ENCODE measurements at places on chromosomes 11 and 22.

DNA sequence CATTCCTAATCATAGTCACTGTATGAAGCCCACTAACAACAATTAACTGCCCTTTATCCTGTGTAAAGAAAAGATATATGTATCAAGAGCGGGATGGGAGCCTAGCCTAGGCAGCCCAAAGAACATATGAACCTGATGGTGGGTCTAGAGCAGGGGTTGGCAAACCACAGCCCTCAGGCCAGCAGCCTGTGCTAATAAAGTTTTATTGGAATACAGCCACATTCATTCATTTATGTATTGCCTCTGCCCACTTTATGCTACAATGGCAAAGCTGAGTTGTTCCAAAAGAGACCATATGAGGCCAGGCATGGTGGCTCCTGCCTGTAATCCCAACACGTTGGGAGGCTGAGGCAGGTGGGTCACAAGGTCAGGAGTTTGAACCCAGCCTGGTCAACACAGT lies 13.5 kb downstream of the PRR14L start:
- DNase-seq = no peak

GRCh38 chr11:3165152-3165705 lies at the start of gene OSBPL5:
Gene OSBPL5, minus strand, starts transcription at chr11:3165310. Its CDS starts 36,162 bp downstream, at chr11:3129148.
- no peak for DNase-seq

- no peak for DNase-seq
Measured at GRCh38 chr11:76825726-76826396, 34.9 kb upstream of the ACER3 start.

GRCh38 chr11:81920205-81920604 lies 813.5 kb downstream of the FAM181B start:
- no peak for DNase-seq

DNA sequence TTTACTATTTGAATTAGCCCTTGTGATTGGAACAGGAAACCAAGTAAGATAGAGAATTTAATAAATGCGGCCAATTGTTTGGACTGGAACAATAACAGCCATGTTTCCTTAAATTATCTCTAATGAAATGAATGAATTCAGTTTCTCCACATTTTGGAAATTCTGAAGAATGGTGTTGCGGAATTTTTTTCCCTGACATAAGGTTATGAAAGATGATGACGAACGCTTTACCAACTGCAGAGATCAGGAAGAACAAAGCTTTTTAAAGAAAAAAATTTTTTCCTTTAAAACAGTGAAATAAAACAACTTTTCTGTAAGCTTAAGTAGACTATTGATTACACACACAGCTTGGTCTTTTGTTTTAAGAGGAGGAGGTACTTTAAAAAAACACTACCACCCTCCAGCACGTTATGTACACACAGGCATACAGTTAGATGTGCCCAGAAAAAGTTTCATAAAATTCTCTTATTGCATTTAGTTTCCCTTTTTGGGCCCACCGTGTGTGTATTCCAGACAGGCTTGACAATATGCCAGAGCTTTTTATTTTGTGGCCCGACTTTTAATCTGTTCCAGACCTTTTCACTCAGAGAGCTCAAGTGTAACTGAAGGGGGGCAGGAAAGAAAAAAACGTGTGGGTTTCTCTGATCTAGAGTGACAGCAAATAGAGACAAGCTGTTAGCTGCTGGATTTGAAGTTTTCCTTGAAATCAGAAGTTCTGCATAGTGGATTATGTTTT lies 77.3 kb downstream of the YAP1 start:
- DNase-seq = no peak

GRCh38 chr11:44507896-44508445 lies 57.5 kb upstream of the CD82 start:
- DNase-seq = no peak

DNA sequence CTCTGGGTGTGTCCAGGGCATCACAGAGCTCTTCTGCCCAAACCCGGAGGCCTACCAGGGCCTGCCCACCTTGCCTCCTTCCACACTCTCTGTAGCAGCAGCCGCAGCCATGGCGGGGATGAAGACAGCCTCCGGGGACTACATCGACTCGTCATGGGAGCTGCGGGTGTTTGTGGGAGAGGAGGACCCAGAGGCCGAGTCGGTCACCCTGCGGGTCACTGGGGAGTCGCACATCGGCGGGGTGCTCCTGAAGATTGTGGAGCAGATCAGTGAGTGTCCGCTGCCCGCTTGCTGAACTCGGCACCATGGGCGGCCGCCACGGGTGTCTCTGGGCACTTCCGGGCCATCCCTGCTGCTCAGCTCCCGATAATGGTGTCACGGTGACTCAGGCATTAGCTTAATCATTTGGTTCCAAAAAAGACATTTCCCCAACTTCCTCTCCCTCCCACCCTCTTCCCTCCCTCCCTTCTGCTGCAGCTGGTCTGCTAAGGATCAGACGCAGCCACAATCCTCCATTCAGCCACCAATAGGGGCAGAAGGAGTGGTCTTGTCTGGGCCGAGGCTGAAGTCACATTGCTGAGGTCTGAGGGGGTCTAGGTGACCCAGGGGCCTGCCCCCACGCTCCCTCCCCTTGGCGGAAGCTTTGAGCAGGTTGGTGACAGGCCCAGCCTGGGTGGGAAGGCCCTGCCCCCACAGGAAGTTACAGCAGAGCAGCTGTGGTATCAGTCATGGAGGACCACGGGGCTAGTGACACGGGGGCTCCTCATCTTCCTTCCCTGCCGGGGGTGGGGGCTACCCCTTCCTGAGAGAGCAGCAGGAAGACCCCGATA lies 950 bp downstream of the FERMT3 start:
- peak; percentile 28 for DNase-seq

DNA sequence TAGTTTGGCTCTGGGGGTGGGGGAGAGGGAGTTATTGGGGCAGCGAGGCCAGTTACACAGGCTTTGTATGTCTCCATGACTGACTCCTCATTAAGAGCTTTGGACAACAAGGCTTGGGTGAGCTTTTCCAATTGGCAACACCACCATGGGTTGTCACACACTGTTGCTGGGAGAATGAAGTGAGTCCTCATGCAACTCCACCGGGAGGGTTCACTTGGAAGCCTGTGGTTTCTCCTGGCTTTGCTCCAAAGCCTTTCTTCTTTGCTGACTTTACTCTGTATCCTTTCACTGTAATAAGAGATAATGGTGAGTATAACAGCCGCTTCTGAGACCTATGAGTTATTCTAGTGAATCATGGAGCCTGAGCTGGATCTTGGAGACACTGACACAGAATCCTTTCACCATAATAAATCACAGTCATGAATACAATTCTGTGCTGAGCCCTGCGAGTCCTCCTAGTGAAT lies 24.9 kb downstream of the EIF3F start:
- DNase-seq = peak; percentile 76

- DNase-seq = no peak
Measured at GRCh38 chr11:64369440-64370421, 10.8 kb downstream of the RPS6KA4 start.

DNA sequence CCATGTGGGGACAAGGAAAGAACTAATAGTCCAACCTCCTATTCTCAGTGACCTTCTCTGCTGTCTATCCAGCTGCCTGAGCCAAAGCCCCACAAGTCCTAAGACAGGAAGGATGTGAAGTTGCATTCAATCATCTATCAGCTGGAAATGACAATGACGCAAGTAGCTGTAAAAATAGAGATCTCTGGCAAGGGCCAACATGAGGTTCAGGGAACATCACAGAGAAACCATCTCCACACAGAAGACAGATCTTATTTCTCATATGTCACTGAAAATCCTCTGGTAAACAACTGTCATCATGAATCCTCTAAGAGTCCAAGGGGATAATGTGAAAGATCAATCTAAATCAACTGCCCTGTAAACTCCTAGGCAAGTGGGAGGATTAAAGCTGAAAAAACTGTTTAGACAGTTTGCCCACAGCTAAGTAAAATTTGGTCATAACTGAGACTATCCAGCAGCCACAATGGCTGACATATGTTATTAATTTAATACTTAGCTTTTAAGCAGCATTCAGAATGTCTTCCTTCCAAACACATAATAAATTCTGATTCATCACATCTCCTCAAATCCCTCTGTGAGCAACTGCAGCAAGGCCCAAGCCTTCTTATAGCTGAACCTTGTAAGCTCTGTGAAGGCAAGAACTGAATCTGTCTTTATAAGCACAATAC lies 52.1 kb downstream of the ALG9 start:
- peak; percentile 94 for DNase-seq

DNA sequence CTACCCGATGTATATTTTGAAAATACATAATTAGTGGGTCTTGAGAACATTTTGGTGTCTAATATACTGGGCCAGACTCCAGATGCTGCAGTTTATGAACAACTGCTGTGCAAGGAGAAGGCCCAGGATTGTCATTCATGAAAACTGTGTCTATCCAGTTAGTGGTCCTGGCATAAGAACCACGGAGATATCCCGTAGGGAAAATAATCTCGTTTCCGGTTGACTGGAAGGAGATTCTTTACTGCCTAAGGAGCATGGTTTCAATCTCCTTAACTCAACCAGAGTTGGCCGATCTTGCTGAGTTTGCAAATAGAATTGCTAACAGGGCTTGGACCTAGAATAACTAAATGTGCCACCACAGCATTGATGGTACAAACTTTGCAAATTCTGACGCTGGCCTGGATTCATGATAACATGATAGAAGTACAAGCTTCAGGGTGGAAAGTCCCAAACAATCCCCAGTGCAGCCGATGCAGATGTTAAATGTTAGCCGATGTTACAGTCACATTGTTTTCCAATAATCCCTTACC lies 4.6 kb upstream of the RTCB start:
- DNase-seq = no peak

GRCh38 chr11:77141475-77141874 lies 13.4 kb downstream of the MYO7A start:
- no peak for DNase-seq

DNA sequence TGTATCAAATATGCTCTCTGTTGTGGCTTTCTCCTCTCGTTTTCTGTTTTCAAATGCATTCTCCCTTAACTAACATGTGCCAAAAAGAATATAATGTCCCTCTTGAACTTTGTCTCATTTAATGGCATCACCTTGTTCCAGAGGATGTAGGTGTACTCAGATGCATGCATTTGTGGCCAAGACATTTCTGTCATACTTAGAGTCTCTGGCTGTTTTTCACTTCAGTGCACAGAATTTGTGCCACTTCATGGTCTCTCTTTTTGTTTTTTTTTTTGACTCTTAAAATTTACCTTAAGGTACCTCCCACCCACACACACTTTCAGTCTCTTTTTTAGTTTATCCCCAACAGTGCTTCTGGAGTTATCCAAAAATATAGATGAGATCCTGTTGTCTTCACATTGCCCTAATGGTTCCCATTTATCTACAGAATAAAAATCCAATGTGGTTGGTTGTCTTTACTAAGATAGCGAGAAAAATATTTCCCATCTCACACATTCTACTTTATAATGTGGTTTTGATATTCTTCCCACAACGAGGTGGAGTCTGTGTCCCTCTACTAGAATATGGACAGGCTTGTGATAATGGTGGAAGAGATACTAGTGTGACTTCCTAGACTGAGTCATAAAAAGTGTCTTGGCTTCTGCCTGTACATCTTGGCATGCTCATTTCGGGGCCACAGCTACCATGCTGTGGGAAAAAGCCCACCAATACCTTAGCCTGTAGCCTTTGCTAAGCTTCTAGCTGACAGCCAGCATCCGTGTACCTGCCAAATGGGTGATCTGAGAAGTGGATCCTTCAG lies 125.8 kb downstream of the DDX10 start:
- DNase-seq = no peak

DNA sequence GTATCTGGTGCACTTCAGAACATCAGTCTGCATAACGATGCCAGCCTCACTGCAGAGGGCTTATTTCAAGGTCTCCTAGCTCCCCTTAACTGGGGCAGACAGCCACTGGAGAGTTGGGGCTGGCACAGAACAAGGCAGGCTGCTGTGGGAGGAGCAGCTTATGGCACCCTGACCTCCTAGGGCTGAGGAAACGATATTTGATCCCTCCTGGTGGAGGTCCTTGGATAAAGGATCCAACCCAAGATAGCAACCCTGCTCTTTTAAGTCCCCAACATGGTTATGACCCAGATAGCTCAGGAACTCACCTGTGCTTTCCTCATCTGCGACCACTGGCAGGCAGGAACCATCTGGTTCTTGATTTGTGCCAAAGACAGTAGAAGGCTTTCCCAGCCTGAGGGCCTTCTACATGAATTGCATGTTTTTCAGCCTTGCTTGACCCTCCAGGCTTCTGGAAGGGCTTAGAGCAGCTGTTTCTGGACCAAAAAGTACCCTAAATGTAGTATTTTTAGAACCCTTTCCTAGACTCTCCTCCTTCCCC lies 2.8 kb downstream of the TMEM109 start:
- no peak for DNase-seq

DNA sequence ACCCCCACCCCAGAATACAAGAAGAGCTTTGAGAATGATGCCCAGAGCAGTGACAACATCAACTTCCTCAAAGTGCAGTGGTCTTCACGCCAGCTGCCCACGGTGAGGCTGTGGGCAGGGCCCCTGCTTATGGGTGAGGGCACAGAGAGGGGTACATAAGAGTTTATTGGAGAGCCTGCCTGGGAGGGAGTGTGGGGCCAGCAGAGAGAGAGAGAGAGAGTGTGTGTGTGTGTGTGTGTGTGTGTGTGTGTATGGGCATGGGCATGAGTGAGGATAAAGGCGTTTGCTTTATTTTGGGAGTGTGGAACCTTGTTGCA lies 9.5 kb downstream of the PHOX2A start:
- DNase-seq = no peak

GRCh38 chr11:65793144-65793581 lies 6.3 kb downstream of the OVOL1 start:
- DNase-seq = no peak

- DNase-seq = no peak
Measured at GRCh38 chr11:128689591-128689947, 4.3 kb upstream of the FLI1 start.

DNA sequence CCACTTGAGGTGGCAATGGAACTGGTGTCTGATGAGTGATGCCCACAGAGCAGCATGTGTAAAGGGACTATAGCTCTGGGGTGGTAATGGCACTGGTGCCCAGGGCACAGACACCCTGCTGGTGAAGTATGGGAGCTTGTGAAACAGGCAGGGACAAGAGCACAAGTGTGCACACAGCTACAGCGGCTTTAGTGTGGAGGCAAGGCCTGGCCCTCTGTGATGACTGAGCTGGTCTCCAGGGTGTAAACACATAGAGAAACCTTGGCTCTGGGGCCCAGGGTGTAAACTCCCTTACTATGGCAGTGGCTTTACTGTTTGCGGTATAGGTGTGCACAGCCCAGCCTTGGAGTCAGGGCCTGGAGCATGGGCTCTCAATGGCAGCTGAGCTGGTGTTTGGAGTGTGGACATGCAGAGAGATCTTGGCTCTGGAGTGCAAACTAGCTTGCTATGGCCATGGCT lies 46.3 kb downstream of the BIRC2 start:
- no peak for DNase-seq

DNA sequence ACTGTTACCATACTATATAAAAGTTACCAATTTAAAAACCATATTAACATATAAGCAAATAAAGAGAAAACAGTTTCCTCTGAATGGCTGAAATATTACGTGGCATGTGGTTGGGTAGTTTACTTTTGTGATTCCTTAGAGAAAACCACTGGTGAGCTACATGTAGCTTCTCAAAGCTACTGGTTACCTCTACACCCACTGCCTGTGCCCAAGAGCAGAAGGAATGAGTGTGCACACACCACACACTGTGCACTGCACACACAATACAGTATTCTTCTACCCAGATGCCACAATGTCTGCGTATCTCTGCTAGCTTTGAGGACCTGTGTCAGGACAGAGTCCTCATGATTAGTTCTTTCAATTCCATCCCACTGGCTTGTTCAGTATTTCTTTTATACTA lies 25.5 kb upstream of the YPEL1 start:
- no peak for DNase-seq

Measured in BJ (cell line).